ENCODE measurements at places on chromosomes 13 and 19.

GRCh38 chr19:6023085-6023682, 45.2 kb upstream of the RANBP3 start:
- no peak for DNase-seq

DNA sequence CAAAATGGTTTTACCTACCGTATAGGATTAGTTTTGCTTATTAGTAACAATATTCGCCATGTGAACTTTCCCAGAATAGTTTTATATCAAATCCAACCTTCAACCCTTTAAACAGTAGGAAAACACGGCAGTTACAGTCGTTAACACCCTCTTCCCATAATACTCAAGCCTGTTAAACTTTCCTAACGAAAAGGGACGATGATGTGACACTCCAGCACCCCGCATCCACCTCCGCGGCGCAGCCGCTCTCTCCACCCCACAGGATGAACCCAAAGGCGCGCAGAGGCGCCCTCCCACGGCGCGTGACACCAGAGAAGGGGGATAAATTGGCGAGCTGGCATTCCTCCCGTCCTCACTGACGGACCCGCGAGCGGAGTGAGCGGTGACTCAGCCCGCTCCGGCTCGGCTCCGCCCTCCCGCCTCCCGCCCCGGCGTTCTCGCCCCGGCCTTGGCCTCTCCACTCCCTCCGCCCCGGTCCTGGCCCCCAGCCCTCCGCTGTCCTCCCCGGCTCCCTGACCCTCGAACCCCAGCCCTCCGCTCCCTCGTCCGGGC, 665 bp downstream of the TUBGCP3 start:
- DNase-seq, result peak; percentile 53

- DNase-seq, result no peak
Measured at GRCh38 chr13:24748061-24748400, 15.9 kb upstream of the RNF17 start.

DNA sequence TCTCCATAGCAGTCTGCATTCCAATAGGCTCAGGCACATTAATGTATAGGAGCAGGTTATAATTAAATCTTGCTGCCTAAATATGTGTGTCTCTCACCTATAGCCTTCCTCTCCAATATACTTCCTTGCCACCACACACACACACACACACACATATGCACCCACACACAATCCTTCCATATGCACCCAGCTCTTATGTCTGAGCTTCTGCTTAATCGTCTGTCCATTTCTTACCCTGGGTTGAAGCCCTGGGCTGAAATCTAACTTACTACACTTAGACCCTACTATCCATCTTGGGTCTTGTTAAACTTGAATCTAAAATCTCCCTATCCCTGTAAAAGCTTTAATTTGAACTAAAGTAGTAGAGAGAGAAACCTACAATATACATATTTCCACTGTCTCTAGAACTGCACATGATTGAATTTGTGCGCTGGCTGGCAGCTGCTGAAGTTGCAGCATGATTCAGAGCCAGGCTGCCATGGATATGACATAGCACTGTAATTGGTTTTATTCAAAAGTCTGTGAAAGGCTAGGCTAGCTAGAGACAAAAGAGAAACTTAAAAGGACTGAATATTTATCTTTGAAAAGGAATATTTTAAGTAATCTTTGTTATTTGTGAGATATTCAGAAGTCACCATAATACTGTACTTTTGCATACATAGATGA, 25.7 kb upstream of the FREM2 start:
- DNase-seq, result no peak

- DNase-seq, result no peak
Measured at GRCh38 chr13:46660416-46660815, 107.4 kb downstream of the LRCH1 start.

Measured in NCI-H2081 treated with DMSO at 0.1 percent for 48 hours (cell line).